ENCODE measurements at places on chromosomes 7 and 10.

DNA sequence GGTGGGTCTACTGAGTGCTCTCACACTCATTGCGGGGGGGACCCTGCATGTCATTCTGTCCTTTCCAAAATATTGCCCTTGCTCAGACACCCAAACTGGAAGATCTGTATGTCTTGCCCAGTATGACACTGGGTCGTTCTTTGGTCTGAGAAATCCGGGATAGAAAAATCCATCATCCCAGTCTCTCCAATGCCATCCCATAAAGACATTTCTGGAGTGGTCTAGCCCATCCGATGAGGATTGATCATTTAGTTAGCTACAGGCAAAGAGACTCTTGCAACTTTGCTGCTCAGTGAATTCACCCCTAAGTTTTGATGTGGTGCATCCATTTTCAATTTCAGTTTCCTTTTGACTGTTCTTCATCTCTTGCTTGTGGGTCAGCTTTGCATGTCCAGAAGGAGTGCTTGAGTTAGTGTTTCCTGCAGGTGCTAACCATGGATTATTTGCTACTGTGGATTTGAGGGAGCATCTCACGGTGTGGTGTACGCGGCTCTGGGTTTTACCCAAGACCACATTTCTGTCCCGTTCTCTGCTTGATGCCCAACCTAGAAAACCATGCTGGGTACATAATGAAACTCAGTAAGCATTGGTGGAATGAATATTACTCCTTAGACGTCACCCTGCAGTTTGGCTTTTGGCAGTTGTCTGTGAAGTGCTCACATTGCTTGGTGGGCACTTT is 247.0 kb upstream of the MKI67 start:
- DNase-seq = peak; percentile 87

- DNase-seq = no peak
Measured at GRCh38 chr7:80459776-80460510, 51.9 kb downstream of the GNAT3 start.

GRCh38 chr10:48765527-48765926 is 80.9 kb downstream of the WDFY4 start:
- peak; percentile 66 for DNase-seq

DNA sequence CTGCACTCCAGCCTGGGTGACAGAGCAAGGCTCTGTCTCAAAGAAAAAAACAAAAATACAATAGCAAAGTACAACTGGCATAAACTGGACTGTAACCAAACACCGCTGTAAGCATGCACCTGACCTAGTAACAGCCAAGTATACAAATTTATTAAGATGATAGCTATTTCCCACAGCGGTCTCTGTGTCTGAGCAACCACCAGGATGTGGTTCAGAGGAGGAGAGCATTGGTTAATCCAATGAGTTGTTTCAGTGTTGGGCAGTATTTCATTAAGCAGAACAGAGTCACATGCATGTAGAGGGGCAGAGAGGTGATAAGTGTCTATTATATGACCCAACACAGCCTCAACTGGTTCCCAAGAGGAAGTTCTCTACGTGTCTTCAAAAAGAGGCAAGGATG is 4.0 kb downstream of the SLC16A12 start:
- no peak for DNase-seq

DNA sequence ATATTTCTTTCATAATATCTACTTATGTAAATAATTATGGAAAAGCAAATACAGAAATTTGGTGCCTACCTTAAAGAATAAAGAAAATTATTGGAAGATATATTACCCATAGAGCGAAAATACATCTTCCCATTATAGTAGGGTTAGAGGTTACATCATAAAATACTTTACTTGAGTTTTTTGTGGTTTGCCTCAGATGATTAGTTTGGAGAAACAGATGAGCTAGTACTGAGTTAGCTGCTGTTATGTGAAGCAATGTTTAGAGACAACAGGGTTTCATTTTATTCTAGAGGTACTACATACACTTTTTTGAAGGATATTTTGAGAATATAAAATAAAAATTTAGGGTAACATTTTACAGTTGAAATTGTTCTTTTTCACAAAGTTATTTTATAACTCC is 2.9 kb upstream of the MLLT10 start:
- no peak for DNase-seq

GRCh38 chr10:71504570-71504969 is 107.8 kb downstream of the CDH23 start:
- no peak for DNase-seq

DNA sequence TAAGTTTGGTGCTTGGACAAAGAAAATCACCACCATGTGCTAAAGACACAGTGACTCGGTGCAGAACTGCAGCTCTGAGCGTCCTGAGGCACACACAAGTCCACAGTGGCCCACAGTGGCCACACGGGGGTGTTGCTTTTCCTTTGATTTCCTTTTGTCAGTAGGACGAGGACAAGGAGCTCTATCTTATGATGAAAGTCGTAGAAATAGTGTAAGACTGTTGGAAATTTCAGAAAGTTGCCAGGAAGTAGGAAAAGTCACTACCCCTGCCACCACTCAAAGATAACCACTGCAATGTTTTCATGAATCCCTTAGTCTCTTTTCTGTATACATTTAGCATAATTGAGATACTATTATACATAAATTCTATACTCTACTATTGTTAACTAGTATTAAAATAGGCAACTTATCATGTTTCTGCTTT is 146.0 kb downstream of the TNS3 start:
- no peak for DNase-seq

- no peak for DNase-seq
Measured at GRCh38 chr7:31720366-31720765, 33.4 kb downstream of the PPP1R17 start.

Data from esophagus muscularis mucosa (tissue), 4 donors.